Activated naive CD8-positive, alpha-beta T cell treated with anti-CD3 and anti-CD28 coated beads for 36 hours (primary cell): ENCODE measurements at places on chromosomes 2 and 18. TPM values are rescaled to one million over a fixed set of nuclear protein-coding genes. Genes with fewer than 3 reads are reported as not detected.

HOXD12 gene
- not detected for total RNA-seq

SLC5A7 gene
- total RNA-seq = not detected

COL4A3 gene
- not detected for total RNA-seq

DNA sequence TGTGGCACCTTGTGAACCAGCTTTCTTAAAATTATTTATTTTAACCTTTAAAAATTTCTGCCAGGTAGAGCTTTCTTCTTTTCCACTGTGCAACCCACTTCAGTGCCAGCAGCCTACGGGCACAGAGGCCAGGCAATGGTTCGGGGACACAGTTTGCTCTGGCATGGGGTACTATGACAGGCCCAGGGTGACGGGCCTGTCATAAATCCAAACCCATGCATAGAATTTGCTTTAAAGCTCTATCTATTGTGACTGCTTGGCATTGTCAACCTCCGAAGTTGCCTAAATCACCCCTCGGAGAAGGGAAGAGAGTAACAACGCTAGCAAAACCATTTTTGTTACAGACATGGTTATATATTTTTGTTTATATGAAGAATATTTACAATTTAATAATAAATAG, 1.5 kb downstream of the ODC1 start:
- DNase-seq = no peak

DNA sequence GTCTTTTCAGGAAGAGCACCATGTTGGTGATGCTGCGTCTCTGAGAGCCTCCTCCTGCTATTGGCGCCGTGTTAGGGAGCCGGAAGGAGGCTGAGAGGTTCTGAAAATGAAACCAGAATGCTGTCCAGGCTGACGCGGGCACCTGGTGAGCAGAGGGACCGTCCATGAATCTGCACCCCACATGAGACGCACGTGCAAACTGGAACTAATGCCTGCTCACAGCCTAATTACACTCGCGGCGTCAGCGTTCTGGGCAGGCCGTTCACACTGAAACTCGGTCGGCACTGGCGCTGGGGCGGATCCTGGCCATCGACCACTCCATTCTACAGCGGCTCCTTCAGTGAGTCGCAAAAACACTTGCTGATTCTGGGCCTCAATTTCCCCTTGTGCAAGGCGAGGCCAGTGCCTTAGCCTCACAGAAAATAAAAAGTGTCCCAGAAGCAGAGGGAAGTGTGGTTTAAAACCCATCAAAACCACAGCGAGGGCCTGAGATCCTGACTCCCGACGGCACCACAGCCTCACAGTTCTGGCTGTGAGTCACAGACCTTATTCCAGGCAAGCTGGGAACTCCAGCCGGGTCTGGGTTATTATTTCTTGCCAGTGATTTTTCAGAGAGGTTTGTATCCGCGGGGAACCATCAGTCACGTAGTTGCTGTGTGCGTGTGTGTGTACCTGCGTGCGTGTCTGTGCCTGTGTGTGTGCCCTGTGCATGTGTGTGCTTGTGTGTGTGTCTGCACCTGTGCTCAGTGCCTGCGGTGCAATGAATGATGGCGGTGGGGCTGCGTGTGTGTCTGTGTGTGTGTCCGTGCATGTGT, 49.1 kb upstream of the CTDP1 start:
- DNase-seq = no peak

DNA sequence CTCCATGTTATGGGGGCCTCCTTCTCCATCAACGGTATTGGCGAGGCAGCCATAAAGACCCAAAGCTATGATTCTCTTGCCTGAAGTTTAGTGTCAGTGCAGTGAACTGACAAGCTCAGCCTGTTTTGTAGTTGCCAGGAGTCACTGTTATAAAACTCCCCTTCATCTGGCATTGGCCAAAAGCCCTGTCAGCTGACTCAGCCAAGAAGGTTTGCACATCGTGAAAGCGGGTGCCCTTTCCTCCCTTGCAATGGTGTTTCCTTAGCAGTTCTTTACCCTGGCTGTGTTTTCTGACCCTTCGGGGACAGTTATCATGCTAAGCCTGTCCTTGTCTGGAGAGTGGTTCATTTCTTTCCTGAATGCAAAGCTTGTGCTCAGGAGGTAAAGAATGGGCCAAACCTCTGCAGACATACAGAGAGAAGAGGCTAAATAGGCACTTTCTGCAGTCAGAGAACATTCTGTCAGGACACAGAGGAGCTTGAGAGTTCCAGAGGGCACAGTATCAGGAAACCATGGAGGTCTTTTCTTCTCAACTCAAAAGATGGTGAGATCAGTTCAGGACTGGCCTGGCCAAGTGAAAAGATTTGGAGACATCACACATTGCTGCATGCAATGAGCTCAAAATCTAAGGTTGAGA, 414.2 kb downstream of the ZNF521 start:
- DNase-seq = no peak

- DNase-seq = no peak
These were observed 1.4 kb upstream of the CAPN10 start for GRCh38 chr2:240585101-240585500.
